H9 (cell line): ENCODE measurements at places on chromosomes 16 and 17.

GRCh38 chr17:21174713-21175112 lies 39.2 kb downstream of the TMEM11 start:
- DNase-seq, result no peak

- DNase-seq, result no peak
These were observed 20.2 kb downstream of the IL21R start for GRCh38 chr16:27421961-27422740.

DNA sequence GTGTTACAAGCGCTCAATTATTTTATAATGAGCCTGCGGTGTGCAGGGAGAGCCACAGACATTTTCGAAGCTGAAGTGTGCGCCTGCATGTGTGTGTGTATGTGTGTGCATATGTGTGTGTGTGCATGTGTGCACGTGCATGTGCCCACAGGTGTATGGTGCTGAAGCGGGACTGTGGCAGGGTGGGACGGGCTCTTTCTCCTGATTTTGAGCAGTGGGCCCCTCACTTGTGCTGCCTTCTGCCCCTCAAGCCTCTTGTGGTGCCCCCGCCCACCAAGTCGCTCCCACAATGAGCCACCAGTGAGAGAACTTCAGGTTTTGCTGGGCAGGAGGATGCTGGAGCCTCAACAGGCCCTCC lies 16.7 kb upstream of the KCNJ12 start:
- DNase-seq, result no peak

DNA sequence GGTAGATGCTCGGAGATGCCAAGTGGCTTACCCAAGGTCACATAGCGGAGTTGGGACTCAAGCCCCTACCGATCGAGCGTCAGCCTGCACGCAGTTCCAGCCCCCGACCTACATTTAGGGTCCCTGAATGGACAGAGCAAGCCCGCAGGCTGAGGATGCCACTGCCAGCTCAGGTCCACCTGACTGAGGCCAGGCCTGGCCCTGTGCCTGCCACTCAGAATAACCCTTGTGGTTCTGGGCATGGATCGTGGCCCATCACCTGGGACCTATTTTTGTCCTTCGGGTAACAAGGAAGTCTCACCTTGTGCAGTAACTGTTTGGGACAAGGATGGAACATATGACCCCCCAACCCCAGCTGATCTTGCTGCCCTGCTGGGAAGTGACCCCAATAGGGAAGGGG lies 17.1 kb downstream of the CDH16 start:
- DNase-seq, result no peak

- DNase-seq, result no peak
These were observed 4.7 kb downstream of the NUBP2 start for GRCh38 chr16:1787322-1788094.

DNA sequence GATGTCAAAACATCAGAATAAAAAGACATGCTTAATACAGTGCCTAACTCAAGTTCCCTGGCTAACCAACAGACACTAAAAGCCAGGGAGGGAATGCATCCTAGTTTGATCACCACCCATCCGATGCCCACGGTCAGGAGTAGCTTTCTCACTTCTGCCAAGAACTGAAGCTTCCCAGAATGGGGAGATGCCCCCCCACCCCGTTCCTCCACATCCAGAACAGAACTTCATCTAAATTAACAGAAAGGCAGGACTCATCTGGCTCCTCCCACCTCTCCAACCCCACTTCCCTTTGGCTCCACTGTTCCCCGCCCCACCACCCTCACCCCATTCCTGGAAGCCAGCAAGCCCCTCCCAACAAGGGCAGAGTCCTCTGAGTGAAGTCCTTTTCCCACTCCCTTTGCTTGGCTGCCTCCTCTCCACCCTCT lies 33.7 kb downstream of the GDE1 start:
- peak; percentile 74 for DNase-seq

GRCh38 chr16:3963203-3963602 lies 82.7 kb upstream of the CREBBP start:
- DNase-seq, result no peak

GRCh38 chr17:72359811-72360210 lies 239.0 kb downstream of the SOX9 start:
- no peak for DNase-seq

DNA sequence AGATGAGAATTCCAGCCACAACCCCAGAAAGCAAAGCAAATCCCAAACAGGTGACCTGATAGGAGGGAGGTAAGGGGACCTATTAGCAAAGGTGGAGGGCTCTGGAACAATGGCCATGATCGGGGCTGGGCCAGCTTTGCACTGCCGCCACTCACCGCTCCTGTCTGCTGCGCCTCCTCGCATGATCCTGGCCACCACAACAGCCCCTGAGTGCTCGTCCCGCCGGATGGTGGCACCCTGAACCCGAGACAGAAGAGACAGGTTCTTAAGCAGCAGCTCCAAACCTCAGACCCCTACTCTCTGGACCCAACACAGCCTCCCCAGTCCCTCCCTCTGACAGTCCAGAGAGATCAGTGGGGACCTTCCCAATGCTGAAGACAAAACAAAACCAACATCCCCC lies 5.3 kb downstream of the MPP3 start:
- DNase-seq, result no peak

GRCh38 chr16:28924762-28925385 lies at the start of gene RABEP2:
RABEP2 (minus strand) TSS chr16:28925238; CDS start chr16:28925163, 75 bp downstream.
- DNase-seq, result peak; percentile 100

- no peak for DNase-seq
These were observed 9.5 kb downstream of the IGSF6 start for GRCh38 chr16:21642861-21643260.

DNA sequence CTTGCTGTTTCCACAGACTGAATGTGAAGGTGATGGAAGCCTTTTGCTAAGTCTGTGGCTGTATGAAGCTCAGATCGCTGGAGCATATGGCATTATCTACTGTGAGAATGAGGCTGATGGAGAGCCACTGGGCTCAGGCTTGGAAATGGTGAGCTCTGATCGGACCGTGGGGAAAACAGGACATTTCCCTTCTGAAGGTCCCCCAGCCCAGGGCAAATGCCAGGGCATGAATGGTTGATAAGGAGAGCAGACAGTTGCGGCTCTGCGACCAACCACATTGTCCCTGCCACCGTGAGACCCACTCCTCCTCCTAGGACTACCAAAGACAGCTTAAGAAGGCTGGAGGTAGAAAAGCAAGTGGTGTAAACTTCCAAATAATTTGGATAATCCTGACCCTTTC lies 4.7 kb upstream of the CUEDC1 start:
- DNase-seq, result no peak

- DNase-seq, result no peak
These were observed 9.5 kb upstream of the CDH15 start for GRCh38 chr16:89161763-89162713.
